ENCODE measurements at places on chromosomes 11 and 22.

- no peaks in the 10 kb centered on the region for H3K4me1 ChIP-seq
- no peaks in the 10 kb centered on the region for H3K36me3 ChIP-seq
- DNase-seq = no peak
- H3K27ac ChIP-seq = no peak overlapping the region
- H3K4me3 ChIP-seq = no peak overlapping the region
Observed at GRCh38 chr11:32840587-32840986, 10.9 kb downstream of the PRRG4 start.

GRCh38 chr11:46603704-46604308, 10.0 kb upstream of the AMBRA1 start:
- H3K27me3 ChIP-seq = no peaks in the 10 kb centered on the region
- no peak overlapping the region for H3K4me3 ChIP-seq
- DNase-seq = no peak
- no peaks in the 10 kb centered on the region for H3K4me1 ChIP-seq
- H3K36me3 ChIP-seq = no peaks in the 10 kb centered on the region
- H3K27ac ChIP-seq = peak overlapping the region; percentile 48

DNA sequence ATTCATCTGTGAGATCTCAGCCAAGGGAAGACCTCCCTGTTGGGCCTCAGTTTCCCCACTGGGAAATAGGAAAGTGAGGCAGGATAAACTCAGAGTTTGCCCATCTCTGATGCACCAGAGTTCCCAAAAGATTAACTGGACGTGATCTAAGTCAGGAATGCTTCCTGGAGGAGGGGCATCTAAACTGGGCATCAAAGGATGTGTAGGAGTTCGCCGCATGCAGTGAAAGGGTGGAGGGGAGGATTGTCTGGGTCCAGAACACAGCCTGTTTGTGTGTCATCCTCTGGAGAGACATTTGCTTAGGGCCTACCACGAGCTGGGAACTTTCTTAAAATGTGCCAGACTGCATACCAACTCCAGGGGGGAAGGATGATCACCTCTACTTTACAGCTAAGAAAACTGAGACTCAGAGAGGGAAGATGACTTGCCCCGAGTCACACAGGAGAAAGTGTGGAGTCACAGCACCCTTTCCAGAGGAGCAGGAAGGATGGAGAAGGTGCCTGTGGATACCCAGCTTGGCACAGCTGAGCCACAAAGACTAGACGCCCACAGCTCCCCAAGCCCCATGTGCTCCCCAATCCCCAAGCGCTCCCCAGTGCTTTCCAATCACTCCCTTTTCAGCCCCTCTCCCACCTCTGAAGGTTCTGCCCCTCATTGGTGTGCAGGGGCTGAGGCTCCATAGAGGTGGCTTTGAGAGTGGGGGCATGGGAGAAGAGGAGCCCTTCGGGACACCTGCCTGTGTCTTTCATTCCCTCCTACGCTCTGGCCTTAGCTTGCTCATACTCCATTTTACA, 50.1 kb downstream of the MN1 start:
- DNase-seq = no peak
- no peak overlapping the region for H3K27ac ChIP-seq
- no peaks in the 10 kb centered on the region for H3K36me3 ChIP-seq

- H3K27me3 ChIP-seq = peaks cover 14% of the 10 kb centered on the region
- no peaks in the 10 kb centered on the region for H3K4me1 ChIP-seq
- H3K4me3 ChIP-seq = no peak overlapping the region
Observed at GRCh38 chr22:47654922-47655491, 892.6 kb downstream of the TBC1D22A start.

All from neural crest cell (in vitro differentiated cells).